Right ventricle myocardium superior (tissue), 1 donor: ENCODE measurements at places on chromosomes 13 and 19. TPM values are rescaled to one million over a fixed set of nuclear protein-coding genes. Genes with fewer than 3 reads are reported as not detected.

DNA sequence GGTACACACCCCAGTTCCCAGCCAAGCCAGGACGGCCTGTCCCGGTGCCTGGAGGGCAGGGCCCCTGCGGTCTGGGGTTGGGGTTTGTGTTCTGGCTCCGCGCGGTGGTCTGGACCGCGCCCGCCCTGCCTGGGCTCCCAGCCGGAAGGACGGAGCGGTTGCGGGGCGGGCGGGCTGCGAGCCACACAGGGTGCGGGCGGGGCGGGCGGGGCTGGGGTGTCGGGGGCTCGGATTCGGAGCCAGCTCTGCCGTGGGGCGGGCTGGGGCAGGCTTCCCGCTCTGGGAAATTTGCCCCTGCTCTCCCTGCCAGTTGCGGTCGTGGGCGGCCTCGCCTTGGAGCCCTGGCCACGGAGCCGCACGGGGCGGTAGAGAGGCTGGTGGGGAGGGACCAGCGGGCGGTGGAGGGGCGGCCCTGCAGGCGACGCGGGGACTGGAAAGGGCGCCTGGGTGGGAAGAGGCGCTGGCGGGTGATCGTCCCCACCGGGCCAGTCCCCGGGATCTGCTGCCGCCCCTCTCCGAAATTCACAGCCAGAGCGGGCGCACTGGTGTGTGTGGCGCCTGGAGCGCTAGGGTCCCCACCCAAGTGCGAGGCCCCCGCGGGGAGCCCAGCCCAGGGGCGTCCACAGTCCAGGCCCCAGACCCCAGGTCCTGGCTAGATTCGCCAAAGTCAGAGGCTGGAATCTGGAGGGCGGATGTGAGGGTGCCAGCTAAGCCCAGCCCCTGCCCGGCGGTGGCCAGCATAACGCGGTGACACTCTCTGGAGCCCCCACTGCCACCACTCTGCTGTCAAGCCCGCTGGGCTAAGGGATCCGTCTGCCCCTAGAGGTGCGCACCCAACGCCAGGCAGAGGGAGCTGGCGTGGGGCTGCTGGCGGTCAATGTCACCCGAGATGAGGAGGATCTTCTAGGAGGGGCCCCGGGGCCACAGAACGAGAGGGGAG lies 11.0 kb upstream of the ZNF492 start:
- peak; percentile 54 for DNase-seq

The VSTM1 gene
- total RNA-seq = not detected

The SBNO2 gene
- 15.1 TPM for total RNA-seq

DNA sequence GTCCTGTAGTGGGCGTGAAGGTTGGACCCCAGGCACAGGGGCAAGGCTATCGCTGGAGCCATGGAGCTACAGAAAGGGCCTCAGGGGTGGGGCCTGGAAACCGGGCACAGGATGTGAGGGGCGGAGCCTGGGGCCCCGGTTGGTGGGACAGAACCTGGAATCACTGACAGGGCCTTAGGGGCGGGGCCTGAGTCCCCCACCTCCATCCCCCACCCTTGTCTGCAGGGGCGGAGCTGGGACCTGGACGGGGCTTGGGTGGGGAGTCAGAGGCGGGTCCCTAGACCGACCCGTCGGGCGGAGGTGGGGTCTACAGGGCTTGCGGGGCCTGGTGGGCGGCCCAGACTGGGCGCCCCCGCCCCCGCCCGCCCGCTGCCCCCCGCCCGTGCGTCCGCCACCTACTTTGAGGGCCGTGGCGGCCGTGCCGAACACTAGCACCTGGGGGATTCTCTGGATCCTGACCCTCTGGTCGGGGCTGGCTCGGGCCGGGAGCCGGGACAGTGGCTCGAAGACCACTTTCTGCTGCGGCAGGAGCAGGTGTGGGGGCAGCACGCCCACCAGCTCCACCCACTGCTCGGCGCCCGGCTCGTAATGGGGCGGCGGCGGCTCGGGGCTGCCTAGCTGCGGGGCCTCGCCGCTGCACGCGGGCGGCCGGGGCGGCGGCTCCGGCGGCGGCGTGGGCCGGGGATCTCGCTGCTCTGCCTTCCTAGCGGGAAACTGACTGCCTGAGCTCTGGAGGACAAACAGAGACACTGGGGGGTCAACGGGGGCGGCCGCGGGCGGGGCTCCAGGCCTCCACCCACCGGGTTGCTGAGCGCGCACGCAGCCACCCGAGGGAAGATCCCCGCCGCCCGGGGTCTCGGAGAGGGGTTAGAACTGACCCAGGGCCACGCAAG lies 26.3 kb downstream of the DCAF15 start:
- peak; percentile 92 for DNase-seq

DNA sequence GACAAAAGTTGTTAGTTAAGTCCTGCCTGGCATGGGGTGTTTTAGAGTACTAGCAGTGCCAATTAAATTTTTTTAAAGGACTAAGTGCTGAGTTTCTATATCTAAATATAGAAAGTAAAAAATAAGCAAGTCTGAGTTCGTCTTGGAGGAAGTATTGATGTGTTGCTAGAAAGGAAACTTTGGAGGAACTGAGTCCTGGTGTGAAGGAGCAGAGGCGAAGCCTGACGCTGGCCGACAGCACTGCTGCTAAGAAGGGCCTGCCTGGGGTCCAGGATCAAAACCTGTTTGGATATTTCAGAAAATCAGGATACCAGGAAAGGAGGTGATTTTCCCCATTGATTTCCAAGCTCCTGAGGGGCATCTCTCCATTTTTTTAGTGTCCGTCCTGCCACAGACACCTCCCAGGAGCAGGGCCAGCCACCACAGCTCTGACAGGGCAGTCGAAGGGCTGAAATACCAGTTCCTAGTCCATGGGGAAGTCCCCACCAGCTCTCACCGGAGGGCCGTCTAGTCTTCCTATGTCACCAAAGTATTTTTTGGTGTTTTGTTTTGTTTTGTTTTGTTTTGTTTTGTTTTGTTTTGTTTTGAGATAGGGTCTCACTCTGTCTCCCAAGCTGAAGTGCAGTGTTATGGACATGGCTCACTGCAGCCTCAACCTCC lies 38.2 kb upstream of the NPAS1 start:
- no peak for DNase-seq

- no peak for DNase-seq
These were observed 1236.8 kb upstream of the SPRY2 start for GRCh38 chr13:81577601-81578195.

The CYP4F2 gene
- total RNA-seq = not detected

The ZNF846 gene
- total RNA-seq = 9.1 TPM
